Left ventricle myocardium inferior (tissue), 1 donor: ENCODE measurements at places on chromosomes 13 and 19.
A peak's percentile ranks its signal among the peaks of the same experiment; 100 is the strongest.

- peak; percentile 76 for DNase-seq
Observed at GRCh38 chr13:21670883-21671619, at the start of gene FGF9. TSS of gene FGF9 (plus strand) at chr13:21671073. CDS start at chr13:21671913, 840 bp downstream.

DNA sequence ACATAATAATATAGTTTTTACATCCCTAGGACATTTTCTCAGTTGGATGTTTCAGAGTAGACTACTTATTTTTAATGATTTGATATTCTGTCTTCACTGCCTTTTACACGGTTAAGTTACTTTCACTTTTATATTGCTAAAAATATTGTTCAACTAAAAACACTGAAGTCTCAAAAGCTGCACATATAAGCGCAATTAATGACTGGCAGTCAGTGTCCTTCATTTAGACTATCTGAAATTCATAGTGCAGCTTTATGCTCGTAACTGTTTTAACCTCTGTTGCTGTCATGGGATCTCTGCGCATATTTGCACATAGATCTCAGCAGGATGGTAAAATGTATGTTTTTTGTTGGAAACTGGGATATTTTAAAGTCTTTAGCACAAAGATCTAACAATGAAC is 864.3 kb downstream of the SLITRK6 start:
- DNase-seq: no peak

GRCh38 chr13:37360556-37360955 is 238.0 kb downstream of the POSTN start:
- DNase-seq: no peak

DNA sequence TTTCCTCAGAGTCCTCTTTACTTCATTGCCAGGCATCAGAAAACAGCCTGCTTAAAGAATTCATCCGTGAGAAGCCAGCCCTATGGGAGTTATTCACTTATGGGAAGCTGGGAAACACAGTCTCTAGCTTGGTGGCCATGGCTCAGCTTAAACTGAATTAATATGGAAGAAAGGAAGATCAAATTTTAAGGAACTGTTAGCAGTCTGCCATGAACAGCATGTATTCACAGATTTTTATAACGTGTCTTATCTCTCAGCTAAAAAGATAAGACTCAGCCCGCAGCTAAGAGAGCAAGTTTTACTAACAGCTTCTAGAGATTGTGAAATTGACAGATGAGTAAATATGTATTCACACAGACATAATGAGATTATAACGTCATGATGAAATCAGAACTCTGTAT is 253.7 kb upstream of the RXFP2 start:
- no peak for DNase-seq

DNA sequence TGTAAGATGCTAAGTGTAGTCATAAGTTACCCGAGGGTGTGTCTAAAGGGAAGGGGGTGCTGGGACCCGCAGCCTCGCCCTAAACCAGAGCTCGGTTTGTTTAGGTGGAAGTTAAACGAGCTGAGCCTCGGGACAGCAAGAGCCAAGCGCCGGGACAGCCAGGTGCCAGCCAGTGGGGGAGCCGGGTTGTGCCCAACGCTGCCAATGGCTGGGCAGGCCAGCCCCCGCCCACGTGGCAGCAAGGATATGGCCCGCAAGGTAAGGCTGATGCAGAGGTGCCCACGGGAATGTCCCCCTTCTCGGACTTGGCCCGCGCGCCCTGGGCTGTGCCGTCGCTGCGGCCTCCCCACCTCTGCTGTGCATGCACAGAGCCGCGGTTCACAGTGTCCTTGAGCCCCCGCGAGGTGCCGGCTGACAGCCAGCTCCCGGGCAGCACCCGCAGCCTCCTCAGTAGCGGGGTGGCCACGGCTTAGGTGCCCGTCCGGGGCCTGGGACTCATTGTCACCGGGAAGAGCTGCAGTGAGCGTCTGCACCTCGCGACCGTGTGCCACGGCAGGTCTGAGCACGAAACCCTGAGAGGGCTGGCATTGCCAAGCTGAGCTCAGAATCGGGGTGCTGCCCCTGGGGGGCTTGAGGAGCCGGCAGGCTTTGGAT is 9.3 kb upstream of the RPS15 start:
- no peak for DNase-seq

- DNase-seq: no peak
Observed at GRCh38 chr13:81409284-81409683, 1068.4 kb upstream of the SPRY2 start.

DNA sequence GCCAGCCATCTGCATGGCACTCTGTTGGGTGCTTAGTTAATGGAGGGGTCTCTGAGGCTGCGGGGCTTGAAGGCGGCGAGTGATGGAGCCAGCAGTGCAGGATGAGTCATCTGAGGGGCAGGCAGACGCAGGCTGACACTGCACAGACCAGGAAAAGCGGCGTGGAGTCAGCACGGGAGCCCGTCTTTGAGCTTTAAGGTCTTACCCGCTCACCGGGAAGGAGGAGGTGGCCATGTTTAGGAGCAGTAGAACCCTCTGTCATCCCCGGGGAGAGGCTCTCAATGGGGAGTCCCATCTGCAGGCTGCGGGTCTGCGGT is 13.1 kb downstream of the NAXD start:
- DNase-seq: no peak

DNA sequence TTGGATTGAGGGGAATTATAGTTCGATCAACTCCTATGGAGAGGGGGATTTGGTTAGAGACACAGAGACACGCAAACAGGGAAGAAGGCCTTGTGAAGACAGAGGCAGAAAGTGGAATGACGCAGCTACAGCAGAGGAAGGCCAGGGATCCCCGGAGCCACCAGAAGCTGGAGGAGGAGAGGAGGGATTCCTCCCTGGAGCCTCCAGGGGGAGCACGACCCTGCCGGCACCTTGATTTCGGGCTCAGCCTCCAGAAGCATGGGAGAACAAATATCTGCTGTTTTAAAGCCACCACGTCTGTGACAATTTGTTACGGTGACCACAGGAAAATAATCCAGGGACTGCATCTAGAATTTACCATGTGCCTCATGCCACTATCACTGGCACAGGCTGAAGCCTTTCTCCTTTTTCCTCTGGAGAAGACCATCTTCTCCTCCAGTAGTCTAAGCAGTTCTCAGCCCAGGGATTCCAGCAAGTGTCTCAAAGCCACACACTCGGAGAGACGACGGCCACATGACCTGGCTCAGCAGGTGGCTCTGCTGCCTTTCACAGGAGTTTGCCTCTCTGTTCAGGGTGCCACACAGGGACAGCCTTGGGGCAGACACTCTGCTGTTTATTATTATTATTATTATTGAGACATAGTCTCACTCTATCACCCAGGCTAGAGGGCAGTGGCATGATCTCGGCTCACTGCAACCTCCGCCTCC is 39.9 kb upstream of the CCNE1 start:
- peak; percentile 28 for DNase-seq

- no peak for DNase-seq
Observed at GRCh38 chr19:44072543-44073401, 813 bp downstream of the ZNF284 start.

GRCh38 chr19:33376423-33376822 is 2.9 kb downstream of the CEBPG start:
- DNase-seq: peak; percentile 80

DNA sequence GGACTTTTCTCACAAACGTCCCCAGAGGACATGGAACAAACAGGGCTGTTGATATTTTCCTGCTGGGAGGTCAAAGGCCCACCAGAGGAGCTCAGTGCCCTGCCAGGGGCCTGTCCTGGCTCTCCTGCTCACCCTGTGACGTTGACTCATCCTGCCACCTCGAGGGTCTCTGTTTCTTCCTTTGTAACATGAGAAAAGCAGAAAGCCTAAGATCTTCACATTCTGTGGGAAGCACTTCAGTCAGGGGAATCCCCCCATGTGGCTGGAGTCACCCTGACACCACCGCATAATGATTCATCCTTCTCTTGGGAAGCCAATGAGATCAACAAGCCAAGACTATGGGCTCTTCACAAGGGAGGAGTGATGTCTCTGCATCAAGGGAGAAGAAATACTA is 147.9 kb downstream of the KATNAL1 start:
- DNase-seq: no peak

- DNase-seq: no peak
Observed at GRCh38 chr19:34375598-34375997, 10.6 kb downstream of the GPI start.

DNA sequence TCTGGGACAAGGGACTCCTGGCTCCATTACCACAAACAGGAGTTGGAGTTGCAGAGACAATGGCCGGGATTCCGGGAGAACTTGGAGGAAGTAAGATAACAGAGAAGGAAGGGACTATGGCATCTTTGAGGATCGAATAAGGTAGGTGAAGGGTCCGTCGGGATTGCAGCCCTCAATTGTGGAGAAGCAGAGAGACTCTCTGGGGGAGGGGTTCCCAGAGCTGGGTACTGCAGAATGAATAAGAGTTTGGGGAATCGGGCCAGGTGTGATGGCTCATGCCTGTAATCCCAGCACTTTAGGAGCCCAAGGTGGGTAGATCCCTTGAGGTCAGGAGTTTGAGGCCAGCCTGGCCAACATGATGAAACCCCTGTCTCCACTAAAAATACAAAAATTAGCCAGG is 3.8 kb downstream of the BST2 start:
- DNase-seq: no peak

DNA sequence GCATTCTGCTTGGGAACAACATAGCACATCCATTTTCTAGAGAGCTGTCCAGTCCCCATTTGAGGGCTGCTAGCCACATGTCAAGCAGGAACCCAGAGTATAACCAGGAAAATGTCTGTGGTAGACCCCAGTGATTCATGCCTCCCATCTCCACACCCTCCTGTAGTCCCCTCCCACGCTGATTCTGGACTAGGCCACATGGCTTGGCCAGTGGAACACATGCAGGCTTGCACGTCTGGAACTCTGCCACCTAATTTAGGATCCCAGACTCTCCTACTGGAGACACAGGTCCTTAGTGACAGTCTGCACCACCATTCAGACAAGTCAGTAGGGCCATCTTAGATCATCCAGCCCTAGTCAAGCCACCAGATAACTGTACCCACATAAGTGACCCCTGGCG is 149.8 kb downstream of the ZIC5 start:
- DNase-seq: no peak

GRCh38 chr19:53193535-53194222 is 521 bp upstream of the ZNF665 start:
- DNase-seq: no peak

DNA sequence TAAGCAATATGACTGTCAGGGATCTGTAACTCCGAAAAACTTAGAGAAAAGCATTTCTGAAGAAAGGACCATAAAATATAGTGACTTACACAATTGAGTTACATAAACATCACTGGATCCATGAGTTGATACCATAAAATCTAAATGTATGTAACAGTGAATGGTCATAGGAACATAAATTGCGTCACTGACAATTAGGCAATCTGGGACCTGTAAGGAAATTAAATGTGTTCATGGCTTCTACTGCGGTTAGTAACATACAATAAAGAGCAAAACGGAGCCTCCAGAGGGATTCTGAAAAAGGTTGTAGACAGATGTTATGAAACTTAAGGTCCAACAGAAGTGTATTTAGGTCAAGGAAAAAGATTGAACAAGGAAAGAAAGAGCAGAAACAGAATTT is 27.1 kb downstream of the POU4F1 start:
- no peak for DNase-seq

GRCh38 chr13:35787937-35788336 is 311.4 kb upstream of the MAB21L1 start:
- DNase-seq: no peak

- DNase-seq: no peak
Observed at GRCh38 chr19:41784743-41785142, 11.6 kb upstream of the CEACAM3 start.

DNA sequence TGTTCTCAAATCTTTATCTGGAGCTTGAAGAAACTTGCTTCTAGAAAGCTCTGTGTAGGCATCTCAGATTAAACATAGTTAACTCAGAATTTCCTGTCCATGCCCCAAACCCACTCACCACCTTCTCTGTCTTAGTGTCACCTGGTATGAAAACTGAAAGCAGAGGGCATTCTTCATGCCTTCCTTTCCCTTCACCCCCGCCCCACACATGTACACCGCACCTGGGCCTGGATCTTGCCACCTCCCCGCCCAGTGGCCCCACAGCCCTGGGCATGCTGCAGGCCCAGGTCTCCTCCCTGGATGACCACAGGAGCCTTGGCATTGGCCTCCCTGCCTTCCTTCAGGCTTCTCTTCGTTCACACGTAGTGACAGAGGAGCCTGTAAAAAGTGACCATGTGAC is 15.8 kb downstream of the CFAP97D2 start:
- no peak for DNase-seq

GRCh38 chr13:75721307-75721706 is 85.2 kb downstream of the LMO7 start:
- DNase-seq: no peak

DNA sequence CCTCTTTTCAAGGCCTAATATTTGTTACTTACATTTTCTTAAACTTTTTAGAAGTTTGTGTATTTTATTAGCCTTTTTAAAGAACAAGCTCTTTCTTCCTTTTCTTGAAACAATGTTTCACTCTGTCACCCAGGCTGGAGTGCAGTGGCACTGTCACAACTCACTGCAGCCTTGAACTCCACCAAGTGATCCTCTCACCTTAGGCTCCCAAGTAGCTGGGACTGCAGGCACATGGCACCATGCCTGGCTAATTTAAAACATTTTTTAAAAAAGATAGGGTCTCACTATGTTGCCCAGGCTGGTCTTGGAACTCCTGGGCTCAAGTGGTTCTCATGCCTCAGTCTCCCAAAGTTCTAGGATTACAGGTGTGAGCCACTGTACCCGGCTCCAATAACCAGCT is 192.2 kb upstream of the SPRY2 start:
- DNase-seq: no peak

DNA sequence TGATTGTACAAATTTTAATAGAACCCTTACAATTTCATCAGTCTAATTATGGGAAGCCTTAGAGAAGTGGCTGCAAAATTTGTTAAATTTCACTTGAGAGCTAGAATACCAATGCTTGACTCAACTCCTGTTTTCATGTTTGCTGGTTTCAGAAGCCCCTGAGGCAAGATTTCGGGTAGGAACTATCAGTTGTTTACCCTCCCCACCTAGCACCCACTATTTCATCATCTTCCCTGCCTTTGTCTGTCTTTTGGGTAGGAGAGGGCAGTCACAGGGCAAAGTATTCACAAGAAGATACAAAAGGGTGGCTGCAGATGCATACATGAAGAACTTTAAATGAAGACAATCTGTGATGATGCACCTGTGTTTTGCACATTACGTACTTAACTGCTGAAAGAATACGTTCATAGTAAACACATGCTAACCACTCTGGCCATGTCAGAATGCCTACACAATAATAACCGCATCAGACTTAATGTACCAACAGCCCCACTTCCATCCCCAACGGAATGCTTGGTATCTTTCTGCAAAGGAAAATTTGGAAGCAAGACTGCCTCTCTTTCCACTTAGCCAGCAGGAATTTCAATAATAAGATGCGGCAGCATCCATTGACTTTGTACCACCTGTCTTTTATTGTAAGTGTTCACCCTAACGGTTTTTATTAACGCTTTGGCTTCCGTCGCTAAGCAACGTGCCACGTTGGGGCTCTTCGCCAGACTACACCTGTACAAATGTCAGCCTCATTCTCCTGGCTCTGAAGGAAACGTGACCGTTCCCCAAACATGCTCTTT is 30.4 kb downstream of the TPT1 start:
- DNase-seq: no peak

GRCh38 chr19:5672708-5673459 is 7.4 kb downstream of the MICOS13 start:
- no peak for DNase-seq

GRCh38 chr19:51800473-51801244 is 5.7 kb downstream of the FPR3 start:
- peak; percentile 87 for DNase-seq

GRCh38 chr19:56015756-56016155 is 29.2 kb downstream of the NLRP5 start:
- no peak for DNase-seq

GRCh38 chr19:10502524-10503001 is 593 bp downstream of the KEAP1 start:
- DNase-seq: peak; percentile 95

- no peak for DNase-seq
Observed at GRCh38 chr19:47663435-47663910, 49.7 kb upstream of the EHD2 start.

- DNase-seq: no peak
Observed at GRCh38 chr19:5339950-5340636, 519 bp downstream of the PTPRS start.
